ENCODE measurements at places on chromosomes 1 and 21.

- DNase-seq = no peak
Measured at GRCh38 chr1:82931006-82931405, 1067.9 kb downstream of the TTLL7 start.

DNA sequence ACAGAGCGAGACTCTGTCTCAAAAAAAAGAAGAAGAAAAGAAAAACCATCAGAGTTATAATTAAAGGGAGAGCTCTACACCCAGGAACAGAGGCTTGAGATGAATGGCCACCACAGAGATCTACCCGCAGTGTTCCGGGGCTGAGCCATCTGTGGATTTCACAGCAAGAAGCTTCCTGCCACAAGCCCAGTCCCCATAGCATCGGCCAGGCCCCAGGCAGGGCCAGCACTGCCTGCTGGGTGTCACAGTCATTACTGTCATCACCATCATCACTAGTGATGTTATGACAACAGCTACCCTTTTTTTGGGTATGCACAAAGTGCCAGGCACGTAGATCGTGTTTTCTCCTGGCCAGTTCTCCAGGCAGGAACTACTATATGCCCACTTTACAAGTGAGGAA, 111.6 kb upstream of the VAMP3 start:
- no peak for DNase-seq

DNA sequence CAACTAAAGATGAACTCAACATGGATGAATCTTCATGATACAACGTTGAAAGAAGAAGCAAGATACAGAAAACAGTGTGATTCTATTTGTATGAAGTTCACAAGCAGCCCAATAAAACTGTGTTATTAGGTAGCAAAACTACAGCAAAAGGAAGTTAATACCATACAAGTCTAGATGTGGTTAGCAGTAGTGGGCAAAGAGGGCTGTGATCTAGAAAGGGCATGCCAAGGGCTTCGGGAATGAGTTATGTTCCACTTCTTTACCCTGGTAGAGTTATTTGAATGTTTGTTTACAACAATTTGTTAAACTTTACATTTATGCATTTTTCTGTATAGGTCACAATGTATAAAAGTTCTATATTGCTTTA, 9.2 kb downstream of the TNFRSF9 start:
- DNase-seq = no peak

GRCh38 chr1:89607156-89607555, 25.8 kb upstream of the LRRC8C start:
- DNase-seq = no peak

DNA sequence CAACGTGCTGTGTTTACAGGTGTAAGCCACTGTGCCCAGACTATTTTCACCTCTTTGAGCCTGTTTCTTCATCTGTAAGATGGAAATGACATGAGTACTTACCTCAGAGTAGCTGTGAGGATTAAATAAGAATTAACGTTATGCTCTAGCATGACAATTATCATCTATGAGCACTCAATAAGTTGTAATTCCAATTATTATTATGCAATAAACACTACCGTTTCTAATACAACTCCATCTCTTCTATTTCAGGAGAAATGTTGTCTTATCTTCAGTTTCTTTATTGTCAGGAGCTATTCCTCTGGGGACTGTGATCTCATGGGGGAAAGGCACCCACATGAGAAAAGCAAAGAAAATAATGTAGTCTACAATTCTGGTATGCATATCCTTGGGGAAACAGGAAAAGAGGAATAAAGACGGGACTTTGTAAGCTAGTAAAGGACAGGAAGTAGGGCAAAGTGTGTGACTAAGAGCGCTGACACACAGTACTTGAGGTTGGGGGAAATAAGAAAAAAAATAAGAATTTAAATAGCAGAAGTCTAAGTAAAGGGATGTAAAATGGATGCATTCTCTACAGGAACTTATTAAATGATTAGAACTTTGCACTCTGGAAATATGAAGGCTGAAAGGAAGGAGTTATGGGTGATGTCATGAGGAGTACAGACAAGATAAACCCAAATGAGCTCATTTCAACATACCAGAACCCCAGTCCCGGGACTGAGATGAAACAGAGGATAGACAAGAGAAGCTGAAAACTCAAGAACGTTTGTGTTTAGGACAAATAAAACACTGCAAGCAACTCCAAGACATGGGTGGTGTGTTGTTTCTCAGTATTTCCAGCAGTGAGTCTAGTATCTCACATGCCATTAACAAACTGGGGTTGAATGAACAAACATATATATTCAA, 9.8 kb downstream of the PHC2 start:
- peak; percentile 74 for DNase-seq

GRCh38 chr1:238772322-238772721, 614.0 kb upstream of the CHRM3 start:
- DNase-seq = no peak

DNA sequence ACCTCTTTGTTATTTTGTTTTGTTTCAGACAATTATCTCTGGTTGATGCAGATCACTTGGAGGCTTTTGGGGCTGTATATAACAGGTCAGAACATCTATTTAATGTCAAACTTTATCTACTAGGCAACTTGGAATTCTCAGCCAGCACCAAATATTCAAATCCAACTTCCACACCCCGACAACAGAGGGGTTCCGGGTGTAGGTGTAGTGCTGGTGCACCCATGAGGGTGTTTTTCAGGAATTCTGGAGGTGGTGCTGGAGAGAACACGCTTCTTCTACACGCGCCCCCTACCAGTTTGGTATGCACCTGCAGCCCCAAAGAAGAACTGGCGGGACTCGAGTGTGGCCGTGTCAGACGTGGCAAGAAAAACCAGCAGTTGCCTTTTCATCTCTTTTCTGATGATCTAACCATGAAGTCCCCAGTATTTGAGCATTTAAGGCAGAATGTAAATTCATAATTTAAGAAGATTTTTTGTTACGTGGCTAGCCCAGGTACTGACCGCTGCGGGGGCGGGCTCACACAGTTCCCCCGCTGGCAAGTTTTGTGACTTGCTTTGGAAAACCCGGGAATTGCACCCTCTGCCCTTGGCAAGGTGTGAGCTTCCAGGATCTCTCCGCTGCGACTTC, 462 bp upstream of the TLCD4 start:
- DNase-seq = peak; percentile 22

- no peak for DNase-seq
Measured at GRCh38 chr1:161420763-161421455, 53.2 kb upstream of the CFAP126 start.

- no peak for DNase-seq
Measured at GRCh38 chr1:3283849-3284248, 170.6 kb upstream of the ARHGEF16 start.

DNA sequence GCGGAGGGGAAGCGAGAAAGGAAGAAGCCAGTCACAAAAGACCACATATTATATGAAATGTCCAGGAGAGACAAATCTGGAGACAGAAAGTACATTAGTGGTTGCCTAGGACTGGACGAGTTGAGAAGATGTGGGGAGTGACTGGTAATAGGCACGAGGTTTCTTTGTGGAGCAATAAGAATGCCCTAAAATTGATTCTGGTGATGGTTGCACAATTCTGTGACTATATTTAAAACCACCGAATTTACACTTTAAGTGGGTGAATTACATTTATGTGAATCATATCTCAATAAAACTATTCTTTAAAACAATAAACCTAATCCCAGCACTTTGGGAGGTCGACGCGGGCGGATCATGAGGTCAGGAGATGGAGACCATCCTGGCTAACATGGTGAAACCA, 63.1 kb downstream of the ZNF281 start:
- peak; percentile 97 for DNase-seq

DNA sequence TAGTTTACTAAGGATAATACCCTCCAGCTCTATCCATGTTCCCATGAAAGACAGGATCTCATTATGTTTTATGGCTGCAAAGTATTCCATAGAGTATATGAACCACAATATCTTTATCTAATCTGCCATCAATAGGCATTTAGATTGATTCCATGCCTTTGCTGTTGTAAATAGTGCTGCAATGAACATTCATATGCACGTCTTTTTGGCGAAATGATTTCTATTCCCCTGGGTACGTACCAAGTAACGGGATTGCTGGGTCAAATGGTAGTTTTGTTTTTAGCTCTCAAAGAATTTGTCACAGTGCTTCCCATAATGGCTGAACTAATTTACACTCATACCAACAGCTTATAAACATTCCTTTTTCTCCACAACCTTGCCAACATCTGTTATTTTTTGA, 750.9 kb downstream of the BRINP3 start:
- DNase-seq = no peak

DNA sequence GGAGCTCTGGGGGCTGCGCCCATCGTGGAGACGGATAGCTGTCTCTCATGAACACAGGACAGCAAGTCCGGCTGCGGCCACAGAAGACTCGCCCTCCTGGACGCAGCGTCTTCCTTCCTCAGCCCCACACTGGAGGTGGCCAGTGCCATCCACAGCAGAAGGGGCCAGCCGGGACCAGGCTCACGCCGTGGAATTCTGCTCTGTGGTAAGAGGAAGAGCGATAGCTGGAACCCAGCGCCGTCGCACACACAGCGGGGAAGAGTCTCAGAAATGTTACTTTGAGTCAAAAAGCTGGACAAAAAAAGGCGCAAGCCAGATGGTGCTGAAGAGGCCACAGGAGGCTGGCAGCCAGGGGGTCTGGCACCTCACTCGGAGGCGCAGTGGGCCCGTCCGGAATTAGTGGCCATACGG, 113.9 kb upstream of the COL6A1 start:
- DNase-seq = no peak

GRCh38 chr1:7418442-7419080, 352.5 kb upstream of the VAMP3 start:
- DNase-seq = no peak

DNA sequence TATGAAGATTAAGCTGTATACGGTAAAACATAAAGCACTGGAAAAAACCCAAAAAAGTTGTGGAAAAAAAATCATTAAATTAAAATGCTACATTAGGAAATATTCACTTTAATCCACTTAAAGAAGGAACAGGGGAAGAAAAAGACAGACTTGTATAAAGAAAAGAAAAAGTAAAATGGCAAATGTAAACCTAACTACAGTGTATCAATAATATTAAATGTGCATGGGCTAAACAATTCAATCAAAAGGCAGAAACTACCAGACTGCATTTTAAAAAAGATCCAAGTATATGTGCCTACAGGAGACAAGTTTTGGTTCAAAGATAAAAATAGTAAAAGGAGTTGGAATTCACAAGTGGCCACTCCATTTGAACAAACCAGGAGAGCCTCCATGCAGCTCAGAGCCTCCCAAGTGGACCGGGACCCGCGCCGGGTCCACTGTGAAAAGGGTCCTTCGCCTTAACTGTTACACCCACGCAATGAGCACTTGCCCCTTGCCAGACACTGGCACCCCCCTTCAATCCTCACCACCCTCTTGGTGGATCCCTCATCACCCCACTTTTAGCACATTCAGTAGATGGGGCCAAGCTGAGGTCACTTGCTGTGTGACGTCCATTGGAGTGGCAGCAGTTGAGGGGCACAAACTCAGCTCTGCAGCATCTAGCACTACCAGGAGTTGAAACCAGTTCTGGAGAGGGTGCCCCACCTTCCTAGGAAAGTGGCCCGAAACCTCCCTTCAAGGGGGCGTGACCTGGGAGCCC, 898 bp downstream of the C1orf174 start:
- no peak for DNase-seq

- no peak for DNase-seq
Measured at GRCh38 chr1:115311474-115311989, 26.5 kb downstream of the NGF start.

- DNase-seq = no peak
Measured at GRCh38 chr21:14290576-14290975, 74.6 kb downstream of the RBM11 start.

DNA sequence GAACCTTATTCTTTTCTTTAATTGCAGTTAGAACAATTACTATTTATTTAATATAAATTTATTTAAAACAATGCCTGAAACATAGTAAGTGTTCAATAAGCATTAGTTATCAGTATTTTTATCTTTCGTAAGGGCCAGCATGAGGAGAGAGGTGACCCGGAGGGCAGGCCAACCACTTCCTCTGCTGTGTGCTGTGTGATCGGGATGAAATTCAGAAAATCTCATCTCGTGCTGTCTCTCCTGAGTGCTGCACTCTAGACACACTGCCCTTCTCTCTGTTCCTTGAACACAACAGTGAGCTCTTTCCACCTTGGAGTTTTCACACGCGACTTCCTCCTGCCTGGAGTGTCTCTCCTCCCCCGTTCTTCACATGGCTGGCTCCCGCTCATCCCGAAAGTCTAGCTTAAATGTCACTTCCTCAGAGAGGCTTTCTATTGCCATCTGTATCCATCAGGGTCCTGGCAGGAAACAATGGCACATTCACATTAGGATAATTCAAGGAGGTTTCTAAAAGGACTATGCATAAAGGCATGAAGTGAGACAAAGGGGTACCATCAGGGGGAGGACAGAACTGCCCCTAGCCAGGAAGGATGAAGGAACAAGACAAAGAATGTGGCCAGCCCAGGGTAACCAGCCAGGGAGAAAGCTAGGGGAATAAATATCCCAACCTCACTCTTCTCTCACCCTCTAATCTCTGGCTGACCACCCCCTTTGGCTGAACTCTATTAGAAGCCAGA, 142.6 kb upstream of the GJB5 start:
- DNase-seq = no peak

DNA sequence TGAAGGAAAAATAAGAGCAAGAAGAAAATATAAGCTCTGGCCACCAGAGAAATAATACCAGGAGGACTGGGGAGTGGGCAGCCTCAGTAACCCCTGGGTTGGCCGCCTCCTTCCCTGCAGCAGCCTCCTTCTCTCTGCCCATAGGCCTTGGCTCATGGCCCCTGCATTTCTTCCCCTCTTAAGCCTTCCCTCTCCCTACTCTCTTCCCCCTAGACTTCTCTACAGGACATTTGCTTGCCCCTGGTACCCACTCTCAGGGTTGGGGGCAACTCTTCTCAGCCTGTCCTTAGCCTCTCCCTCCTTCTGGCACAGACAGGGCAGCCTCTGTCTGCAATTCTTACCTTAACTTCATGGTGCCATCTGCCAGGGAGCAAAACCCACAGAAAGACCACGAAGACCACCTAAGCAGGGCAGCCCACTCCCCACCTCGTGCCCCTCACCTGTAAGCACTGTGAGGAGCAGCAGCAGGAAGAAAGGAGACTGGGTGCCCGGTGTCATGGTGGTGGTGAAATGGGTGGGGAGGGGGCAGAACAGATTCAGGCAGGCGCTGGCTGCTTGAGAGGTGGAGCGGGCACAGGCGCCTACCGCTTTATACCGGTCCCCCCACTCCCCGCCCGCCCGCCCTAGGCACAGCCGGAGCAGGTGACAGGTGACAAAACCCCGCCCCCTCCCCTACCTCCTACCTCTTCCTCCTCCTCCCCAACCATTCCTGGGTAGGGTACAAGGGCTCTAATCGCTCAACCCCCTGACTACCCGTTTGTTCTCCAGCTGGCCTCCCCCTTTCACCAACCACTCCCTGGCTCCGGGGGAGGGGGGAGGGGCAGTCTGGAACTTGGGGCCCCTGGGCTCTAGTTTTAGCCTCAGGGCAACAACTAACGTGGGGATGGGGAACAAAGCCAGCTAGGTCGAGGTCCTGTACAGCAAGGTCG, 15.1 kb downstream of the THBS3 start:
- no peak for DNase-seq

DNA sequence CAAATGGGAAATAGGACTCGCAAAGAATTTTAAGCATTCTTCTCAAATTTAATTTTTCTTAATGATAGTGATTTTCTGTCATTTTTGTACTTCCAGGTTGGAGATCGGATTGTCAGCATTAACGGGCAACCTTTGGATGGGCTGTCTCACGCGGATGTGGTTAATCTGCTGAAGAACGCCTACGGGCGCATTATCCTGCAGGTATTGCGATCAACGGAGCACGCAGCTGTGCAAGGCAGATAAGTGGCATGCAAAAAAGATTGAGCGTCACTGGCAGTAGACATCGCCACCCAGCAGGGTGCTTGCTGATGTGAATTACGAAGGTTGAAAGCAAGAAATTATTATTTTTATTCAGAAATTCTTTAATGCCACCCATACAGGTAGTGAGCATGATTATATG, 65.9 kb upstream of the L1TD1 start:
- no peak for DNase-seq

GRCh38 chr1:171769171-171769570, 12.3 kb upstream of the METTL13 start:
- no peak for DNase-seq
